NCI-H2107 (cell line): ENCODE measurements at places on chromosomes 3 and 15.

- DNase-seq: no peak
Observed at GRCh38 chr3:190731596-190731995, 130.9 kb downstream of the GMNC start.

GRCh38 chr3:120852412-120852811, 55.6 kb upstream of the STXBP5L start:
- DNase-seq: no peak

GRCh38 chr15:78930577-78931388, 14.1 kb downstream of the CTSH start:
- no peak for DNase-seq

DNA sequence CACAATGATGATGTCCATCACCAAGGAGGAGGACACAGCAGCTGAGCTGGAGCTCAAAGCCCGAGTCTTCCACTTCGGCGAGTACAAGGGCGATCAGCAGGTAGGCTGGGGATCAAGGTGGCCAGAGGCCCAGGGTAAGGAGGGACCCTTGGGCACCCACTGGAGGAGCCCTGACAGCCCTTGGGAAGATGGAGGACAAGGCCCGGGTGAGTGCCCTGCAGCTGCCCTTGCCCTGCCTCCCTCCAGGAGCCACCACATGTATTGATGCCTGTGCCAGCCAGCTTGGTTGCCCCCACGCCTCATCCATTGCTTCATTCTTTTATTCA, 38.4 kb downstream of the CFAP100 start:
- no peak for DNase-seq

GRCh38 chr3:136070953-136071949, 105.7 kb downstream of the PPP2R3A start:
- DNase-seq: no peak
